HCT116 (cell line): ENCODE measurements at places on chromosomes 7 and 10.

GRCh38 chr10:95334805-95335144 lies 44.0 kb upstream of the PDLIM1 start:
- DNase-seq = no peak

DNA sequence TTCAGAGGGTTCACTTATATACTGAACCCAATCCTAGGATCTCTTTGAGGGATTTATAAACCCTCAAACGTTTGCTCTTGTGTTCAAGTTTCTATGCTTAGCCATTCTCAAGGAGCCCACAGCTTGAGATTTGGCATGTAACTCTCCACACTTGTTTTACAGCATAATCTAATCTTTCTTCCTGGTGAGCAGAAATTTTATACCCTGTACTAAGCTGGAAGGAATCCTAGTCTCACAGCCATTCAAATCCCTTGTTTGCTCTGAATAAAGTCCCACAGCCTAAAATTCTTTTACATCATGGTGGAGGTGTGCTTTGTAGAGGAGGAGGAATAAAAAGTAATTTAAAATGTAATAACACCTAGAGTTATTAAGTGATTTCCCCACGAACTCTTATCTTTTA lies 5.3 kb upstream of the AGR2 start:
- DNase-seq = no peak

- DNase-seq = no peak
Measured at GRCh38 chr7:29194594-29195427, at the start of gene CHN2. CHN2 (plus strand) TSS chr7:29194775.

DNA sequence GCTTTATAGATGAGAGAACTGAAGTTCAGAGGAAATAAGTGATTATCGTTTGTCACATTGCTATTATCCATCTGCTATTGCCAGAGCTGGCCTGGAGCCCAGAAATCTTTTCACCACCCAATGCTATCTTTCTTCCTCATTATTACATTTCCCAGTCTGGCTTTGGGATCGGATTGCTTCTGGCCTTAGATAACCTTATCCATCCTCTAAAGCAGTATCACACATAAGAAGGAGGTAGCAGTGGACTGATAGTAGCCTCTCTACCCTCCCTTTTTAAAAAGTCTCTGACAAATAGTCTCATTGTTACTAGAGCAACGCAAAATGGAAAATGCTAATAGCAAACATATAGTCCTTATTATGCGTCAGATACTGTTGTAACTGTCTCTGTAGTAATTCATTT lies 1.3 kb upstream of the CLDN12 start:
- no peak for DNase-seq

- DNase-seq = no peak
Measured at GRCh38 chr7:112262036-112262435, 55.5 kb downstream of the ZNF277 start.

GRCh38 chr10:72235544-72236279 lies 19.6 kb upstream of the ASCC1 start:
- DNase-seq = no peak

DNA sequence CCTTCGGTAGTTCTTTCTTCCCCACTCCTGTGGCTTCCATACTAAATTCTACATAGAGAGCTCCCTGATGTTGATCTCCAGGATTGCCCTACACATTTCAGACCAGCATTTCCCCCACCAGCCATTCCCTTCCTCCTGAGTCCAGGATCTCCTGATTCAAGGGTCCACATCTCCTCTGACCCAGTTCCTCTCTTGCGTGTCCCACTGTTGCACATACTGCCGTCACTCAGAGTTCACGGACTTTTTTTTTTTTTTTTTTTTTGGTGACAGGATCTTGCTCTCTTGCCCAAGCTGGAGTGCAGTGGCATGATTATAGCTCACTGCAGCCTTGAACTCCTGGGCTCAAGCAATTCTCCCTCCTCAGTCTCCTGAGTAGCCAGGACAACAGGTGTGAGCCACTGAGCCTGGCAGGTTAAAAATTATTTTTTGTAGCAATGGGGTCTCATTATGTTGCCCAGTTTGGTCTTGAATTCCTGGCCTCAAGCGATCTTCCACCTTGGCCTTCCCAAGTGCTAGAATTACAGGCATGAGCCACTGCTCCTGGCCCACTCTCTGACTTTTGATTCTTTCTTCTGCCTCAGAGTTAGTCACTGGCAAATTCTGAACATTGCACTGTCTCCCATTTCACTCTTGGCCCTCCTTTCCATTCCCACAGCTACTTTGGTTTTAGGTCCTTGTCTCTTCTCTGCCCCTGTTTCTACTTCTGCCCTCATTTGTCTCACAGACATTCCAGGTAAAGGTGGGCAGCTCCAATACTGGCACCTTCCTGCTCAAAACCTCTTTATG lies 29.6 kb upstream of the ZRANB1 start:
- DNase-seq = no peak

- DNase-seq = no peak
Measured at GRCh38 chr10:102602272-102603045, 41.8 kb upstream of the TRIM8 start.

DNA sequence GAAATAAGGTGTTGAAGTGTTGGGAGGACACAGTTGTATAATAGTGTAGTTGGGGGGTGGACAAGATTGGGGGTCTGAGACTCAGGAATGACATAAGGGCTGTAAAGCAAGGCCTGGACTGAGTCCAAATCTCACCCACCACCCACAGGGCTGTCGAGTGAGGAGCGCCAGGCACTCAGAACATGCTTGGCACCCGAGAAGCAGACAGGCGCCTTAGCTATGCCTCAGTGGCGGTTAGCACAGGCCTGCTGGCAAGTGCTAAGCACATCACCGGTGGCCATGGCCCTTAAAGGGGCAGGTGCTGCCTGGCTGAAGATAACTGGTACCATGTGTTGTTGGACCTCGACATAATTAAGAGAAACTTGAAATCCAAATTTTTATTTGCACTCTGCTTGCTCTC lies 90.7 kb downstream of the COL13A1 start:
- no peak for DNase-seq

- no peak for DNase-seq
Measured at GRCh38 chr7:115449689-115450088, 527.8 kb downstream of the MDFIC start.

- DNase-seq = no peak
Measured at GRCh38 chr7:142057101-142057500, 54.4 kb upstream of the MGAM2 start.

DNA sequence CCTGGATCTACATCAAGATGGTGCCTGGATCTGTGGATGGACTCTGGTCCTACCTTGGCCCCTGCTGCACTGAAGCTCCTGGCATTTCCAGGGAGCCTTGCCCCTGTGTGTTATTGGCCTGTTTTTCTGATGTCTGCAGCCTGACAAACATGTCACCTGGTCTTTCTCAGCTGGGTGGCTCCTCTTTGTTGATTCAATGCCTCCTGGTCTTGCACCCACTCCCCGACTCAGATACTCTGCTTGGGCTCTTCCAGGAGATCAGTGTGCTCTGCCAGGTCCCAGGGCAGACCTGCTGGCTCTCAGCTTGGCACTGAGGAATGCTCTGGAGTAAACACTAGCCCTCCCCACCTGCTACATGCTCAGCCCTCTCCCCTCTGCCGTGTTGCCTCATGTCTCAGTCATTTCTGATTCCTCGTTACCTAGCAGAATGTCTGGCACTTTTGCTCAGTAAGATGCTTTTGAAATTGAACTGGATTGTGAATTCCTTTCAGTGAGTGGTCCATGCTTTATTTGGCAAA lies 253.3 kb upstream of the BMPER start:
- no peak for DNase-seq

- DNase-seq = no peak
Measured at GRCh38 chr7:44469461-44470134, 20.9 kb downstream of the NUDCD3 start.

DNA sequence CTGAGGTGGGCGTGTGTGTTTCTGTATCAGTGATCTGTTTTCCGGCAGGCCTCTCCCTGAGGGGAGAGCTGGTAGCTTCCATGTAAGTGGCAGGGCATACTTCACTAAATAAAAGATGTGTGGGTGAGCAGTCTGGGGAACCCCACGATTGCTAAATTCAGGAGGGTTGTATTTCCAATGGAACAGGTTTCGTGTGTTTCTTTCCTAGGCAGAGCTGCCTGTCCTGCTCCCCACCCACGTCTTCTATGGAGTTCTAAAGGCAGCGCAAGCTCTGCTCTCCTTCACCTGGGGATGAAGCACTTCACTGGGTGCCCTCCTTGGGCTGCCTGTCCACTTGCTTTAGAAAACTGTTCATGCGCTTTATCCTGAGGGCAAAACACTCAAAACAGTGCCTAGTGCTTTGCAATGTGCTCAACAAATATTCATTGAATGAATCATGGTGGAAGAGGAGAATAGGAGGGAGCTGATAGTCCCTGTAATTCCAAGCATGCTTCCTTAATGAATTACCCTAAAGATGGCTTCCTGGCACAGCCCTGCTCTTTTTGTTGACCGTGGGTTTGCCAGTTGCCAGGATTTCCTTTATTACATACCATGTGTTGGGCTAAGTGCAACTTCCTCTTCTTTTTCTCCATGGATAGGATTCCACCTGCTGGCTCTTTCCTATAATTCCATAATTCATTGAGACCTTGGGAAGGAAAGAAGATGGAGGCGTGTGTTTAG lies 50.6 kb upstream of the SRPK2 start:
- no peak for DNase-seq

DNA sequence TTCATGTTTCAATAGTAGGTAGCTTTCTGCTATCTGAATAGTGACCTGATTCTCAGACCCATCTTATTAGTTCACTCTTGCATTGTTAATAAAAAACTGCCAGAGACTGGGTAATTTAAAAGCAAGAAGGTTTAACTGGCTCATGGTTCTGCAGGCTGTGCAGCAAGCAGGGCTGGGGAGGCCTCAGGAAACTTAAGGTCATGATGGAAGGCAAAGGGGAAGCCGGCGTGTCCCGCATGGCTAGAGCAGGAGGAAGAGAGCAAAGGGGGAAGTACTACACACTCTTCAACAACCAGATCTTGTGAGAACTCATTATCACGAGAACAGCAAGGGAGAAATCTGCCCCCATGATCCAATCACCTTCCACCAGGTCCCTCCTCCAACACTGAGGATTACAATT lies 185.2 kb upstream of the PITRM1 start:
- no peak for DNase-seq

DNA sequence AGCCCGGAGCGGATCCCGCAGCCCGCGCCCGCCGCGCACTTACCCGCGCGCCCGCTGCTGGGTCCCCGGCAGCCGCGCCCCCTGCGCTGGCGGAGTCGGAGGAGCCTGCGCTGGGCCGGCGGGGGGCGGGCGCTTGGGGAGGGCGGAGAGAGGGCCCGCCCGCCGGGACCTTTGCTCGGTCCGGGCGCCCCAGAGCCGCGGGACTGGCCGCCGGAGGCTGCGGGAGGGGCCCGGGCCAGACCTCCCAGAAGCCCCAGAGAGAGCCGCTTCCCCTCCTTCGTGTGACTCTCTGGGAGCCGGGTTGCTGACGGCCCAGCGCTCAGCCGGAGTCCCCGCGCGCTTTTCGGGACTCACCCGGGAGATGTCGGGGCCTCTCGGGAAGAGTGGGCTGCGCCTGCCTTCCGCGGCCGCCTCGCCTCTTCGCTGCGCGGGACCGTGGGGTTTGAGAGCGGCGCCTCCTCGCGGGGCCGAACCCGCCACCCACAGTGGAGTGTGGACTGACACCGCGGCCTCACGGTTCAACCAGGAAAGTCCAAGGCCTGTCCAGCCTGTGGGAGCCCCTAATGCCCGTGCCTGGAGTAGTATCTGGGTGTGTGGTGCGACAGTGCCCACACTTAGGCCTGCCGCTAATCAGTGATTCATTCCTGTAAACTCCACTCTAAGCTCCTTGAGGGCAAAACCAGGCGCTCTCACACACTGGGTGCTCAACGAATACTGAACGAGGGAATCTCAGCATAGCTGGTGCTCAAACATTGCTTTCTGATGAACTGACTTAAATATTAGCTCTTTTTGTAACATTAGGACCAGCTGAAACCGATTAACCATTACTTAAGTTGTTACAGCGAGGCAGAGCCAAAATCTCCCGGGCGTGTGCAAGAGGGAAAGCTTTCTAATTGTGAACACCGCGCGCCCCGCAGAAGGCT lies at the start of gene GSDME:
TSS of gene GSDME (minus strand) at position 112 of the 923 bp plus-strand sequence. CDS start 7,690 bp downstream, outside the sequence.
- no peak for DNase-seq

- no peak for DNase-seq
Measured at GRCh38 chr7:78247910-78248689, 449.5 kb downstream of the PHTF2 start.

GRCh38 chr10:52121688-52122087 lies 192.4 kb upstream of the DKK1 start:
- DNase-seq = no peak

- peak; percentile 22 for DNase-seq
Measured at GRCh38 chr10:52004342-52004949, 305.1 kb upstream of the CSTF2T start.

- no peak for DNase-seq
Measured at GRCh38 chr7:156669035-156669828, 28.7 kb downstream of the RNF32 start.

DNA sequence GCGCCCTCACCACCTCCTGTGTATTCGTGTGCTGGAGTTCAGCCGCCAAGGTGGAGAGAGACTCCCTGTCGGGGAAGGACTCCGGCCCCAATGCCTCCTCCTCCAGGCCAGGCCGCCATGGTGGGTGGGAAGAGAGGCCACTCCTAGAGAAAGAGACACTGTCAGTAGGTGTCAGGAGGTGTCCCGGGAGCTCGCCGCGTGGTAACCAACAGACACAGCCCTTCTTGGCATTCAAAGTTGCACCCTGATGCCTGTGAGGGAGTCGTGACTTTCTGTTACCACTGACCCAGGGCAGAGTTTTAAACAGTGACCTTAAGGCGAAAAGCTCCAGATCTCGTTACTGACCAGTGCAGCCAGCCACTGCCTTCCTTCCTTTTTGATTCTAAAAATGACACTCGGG lies 155.2 kb downstream of the CUX1 start:
- no peak for DNase-seq

- DNase-seq = no peak
Measured at GRCh38 chr10:93445978-93446720, 36.0 kb downstream of the MYOF start.

DNA sequence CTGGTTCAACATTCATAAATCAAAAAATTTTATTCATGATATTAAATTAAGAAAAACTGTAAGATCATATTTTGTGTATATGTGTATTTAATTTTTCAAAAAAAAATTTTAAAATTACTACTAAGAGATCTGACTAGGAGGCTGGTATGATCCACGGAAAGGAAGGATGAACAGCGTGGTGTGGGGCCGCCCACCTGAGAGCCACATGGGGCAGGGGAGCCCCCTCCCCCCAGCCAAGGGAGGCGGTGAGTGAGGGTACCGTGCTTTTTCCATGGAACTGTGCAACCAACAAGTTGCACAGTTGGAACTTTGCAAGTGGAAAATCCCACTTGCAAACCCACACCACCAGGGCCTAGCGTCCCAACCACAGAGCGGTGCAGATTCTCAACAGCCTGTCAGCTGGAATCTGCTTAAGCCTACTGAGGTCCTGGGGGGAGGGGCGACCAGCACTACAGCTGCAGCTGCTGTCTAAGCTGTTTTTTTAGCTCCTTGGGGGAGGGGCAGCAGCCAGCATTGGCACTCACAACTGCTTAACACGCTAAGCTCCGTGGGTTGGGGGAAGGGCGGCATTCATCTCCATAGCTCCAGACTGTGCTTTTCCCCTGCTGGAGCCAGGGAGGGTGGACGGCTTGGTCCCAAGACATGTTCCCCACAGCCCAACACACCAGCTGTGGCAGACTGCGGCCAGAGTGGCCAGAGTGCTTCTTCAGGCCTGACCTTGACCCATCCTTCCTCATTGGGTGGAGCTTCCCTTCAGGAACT lies 94.2 kb upstream of the IGFBP3 start:
- DNase-seq = no peak

GRCh38 chr7:102875700-102876295 lies 37.0 kb upstream of the LRRC17 start:
- peak; percentile 98 for DNase-seq

- DNase-seq = no peak
Measured at GRCh38 chr7:91039033-91039432, 225.2 kb upstream of the FZD1 start.
